ENCODE measurements at places on chromosomes 5 and 9.

DNA sequence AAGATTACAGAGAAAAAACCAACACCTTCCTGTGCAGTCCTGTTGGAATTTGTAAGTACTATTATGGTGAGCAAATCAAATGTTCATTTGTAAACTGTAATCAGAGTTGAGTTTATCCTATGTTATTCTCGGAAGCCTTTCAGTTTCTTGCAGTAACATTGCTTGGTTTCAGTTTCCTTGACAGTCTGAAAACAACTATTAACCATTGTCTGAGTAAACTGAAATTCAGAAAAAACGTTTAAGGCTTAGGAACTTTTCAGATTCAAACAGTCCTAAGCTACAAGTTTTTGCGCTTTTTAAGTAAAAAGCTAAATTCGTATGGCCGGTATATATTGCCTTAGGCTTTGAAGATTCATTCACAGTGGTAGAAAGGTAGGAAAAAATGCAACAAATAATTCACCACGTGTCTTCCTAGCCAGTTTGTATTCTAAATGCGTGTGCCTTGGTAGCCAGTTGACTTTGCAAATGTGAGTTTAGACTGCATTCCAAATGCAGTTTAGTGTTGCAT is 2.5 kb downstream of the GPBP1 start:
- DNase-seq = no peak

GRCh38 chr9:15361737-15362136 is 54.7 kb upstream of the TTC39B start:
- no peak for DNase-seq

DNA sequence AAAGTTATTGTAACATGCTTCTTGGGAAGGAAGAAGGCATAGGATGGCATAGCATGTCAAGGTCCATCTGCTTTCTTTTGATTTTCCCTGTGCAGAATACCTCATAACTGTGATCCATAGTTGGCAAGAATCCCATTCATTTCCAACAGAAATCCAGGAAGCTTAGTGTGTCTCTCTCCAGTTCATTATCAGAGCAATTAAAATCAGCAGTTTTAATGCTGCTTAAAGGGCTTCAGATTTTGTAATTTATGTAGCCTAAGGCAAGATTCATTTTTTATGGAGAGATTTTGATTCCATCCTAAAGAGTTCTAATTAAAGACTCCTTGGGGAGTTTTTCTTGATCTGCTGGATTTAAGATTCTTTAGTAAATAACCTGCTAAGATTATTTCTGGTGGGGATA is 560.1 kb downstream of the PDE4D start:
- no peak for DNase-seq

GRCh38 chr9:130518943-130519799 is 60.2 kb upstream of the FUBP3 start:
- no peak for DNase-seq

DNA sequence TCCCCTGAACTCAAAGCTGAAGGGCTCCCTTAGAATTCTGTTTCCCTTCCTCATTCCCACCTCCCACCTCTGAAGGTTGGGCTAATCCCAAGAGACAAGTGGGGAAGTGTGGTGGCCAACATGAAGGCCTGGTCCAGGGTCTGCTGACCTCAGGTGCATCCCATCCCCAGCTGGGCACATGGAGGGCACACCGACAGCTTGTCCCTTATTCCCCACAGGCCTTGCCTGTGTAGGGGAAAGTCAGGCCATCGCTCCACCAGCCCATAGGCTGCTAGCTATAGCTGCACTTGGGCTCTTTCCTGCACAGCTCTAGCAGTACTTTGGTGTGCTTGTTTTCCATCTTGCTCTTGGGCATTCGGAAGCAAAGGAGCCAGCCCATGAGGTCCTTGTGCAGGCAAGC is 247.7 kb downstream of the CDH12 start:
- DNase-seq = no peak

- no peak for DNase-seq
Observed at GRCh38 chr9:121768416-121769015, 117.1 kb downstream of the DAB2IP start.

DNA sequence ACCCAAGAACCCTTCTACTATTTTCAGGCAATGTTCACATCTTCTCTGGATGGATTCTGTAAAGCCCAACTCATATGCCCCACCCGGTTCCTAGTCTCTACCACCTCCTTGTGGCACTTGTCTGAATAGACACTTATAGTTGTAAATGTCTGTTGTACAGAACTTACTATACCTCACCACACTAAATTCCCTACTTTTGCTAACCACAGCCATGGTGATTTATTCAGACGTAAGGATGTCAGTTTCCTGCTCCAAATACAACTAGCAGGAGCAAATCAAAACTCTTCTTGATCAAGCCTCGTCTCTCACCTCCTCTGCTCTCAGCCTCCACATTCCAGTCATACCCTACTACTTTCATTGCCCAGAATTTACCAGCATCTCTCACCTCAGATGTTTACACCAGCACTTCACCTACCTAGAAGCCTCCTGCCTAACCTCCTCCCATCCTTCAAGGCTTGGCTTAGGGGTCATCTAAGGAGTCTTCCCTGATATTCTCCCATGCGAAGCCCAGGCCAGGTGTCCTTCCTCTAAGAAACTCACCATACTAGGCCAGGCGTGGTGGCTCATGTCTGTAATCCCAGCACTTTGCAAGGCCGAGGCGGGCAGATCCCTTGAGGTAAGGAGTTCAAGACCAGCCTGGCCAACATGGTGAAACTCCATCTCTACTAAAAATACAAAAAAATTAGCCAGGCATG is 75.5 kb downstream of the MAPKAP1 start:
- peak; percentile 74 for DNase-seq

DNA sequence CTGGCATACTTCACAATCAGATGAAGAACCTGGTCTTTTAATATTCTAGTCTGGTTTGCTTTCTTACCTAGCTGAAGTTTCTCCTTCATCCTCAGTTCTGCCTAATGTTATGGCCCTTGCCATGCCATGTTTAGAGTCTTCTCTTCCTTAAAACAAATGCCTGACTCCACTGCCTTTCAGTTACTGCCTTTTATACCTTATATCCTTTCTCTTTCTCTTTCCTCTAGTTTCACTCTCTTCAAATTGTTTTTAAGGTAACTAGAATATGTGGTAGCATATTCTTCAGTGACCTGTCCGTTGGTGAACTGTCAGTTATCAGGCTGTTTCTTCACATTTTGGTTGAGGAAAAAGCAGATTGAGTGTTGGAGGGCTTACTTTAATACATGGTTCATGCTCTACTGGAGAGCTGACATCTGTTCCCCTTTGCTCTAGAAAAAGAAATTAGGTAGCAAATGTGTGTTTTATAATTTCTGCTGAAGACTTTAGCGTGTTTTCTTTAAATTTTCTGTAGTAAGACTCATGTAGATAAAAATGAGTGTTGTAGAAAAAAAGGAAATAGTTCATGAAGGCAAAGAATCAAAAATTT is 103.8 kb downstream of the DMXL1 start:
- DNase-seq = no peak

GRCh38 chr9:127451608-127451857 is 223 bp downstream of the LRSAM1 start:
- no peak for DNase-seq

DNA sequence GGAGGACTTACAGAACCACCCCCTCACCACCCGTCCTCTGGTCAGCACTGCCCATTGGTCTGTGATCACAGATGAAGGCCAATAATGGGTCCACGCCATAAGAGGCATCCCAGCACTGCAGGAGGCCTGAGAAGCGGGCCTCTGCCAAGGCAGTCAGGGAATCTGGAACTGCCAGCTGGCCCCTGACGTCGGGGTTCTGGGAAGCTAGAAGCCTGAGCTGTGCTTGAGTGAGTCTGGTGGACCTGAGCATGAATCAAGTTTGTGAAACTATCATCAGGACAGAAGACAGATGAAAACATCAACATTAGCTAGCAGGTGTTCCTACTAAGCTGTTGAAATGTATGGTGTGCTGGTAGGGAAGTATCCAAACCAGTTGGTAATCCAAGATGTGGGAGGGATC is 7.8 kb downstream of the ANGPTL2 start:
- no peak for DNase-seq

GRCh38 chr5:51829691-51830090 is 446.4 kb downstream of the ISL1 start:
- DNase-seq = no peak

DNA sequence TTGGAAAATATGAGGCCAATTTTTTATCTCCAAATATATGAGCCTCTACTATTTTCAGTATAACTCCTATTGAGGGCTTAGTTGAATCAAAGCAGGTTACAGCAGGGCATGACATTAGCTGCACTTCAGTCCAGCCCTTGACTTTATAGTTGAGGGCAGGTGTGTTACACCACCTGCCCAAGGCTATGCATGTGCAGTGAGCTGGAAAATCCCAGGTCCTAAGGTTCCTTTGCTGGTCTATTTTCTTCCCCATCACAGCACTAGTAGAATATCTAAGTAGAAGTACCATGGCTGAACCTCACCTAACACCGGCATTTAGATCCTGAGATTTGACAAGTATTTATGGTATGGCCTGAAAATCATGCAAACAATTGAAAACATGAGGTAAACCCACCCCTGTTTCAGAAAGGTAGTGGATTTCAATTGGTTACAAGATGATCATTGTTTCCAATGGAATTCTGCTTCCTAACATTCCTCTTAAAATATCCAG is 201.1 kb downstream of the SEMA5A start:
- DNase-seq = no peak

DNA sequence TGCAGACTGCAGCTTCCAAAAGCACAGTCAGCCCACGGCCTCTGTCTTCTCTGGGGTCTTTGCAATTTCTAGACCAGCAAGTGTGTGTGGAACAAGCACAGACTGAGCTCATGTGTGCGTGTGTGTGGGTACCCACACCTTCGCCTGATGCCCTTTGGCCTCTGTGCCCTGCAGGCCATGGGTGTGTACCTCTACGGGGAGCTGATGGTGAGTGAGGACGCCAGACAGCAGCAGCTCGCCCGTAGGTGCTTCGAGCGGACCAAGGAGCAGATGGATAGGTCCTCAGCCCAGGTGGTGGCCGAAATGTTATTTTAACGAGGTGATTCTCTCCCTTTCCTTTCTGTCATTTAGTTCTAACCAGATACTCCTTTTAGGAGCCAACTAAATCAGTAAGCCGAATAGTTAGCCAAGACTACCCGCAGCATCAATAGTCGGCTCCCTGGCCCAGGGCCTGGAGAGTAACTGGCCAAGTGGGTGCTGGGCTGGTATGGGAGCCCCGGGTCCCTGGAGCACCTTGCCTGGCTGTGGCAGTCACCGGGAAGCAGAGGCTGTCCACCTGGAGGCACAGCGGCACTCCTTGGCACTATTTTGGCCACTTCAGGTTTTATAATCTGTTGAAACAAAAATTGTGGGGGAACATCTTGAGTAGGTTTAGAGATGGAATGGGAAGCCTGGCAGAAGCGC is 235.0 kb downstream of the FANCC start:
- DNase-seq = no peak

DNA sequence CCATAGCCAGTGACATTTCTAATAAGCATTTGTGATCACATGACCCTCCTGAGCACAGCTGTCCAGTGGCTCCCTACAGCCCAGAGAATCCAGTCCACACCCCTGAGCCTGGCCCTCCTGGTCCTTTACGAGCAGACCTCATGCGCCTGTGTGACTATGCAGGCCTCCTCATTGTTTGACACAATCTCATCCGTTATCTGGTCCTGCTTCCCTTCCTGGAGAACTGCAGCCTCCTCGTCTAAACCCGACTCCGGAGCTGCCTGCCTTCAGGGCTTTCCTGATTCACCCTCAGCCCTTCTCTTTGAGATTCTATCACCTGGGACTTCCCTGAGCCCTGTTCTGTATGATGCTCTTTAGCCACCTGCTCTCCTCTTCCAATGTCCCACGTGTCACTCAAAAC is 79.7 kb downstream of the GPR21 start:
- DNase-seq = no peak

DNA sequence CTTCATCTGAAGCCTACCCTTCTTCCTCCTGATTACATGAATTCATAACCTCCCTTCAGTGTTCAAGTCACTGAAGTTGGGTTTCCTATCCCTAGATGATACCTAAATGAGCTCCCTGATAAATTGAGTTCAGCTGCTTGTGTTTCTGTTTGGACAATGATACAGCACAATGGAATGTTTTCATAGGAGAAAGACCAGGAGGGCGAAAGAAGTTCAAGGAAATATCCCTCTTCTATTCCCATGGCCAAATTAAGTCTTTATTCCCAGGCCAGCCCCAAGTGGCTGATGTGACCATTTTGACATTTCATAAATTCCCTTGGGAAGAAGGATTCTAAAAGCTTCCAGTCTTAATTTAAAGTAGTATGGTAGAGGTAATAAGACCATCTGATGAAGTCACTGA is 555.8 kb upstream of the CLINT1 start:
- DNase-seq = no peak

GRCh38 chr5:149636861-149637246 is 55.6 kb downstream of the ARHGEF37 start:
- DNase-seq = peak; percentile 67

DNA sequence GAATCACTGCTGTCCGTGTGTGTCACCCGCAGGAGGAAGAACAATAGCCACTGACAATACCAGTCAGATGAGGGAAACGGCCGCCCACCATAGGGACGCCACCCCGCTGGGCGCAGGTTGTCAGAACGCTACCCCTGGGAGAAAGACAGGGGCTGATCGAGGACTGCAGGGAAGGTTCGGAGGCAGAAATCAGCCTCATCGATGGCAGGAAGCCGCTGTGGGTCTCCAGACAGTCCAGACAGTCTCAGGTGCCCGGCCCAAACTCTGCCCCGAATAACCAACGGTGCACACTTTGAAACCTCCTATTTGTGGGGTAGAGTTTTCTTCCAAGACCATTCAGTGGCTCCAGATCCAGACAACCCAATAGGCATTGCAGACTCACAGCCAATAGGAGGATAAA is 181.5 kb downstream of the ROR2 start:
- no peak for DNase-seq

GRCh38 chr5:97096191-97096590 is 46.2 kb downstream of the LIX1 start:
- no peak for DNase-seq

DNA sequence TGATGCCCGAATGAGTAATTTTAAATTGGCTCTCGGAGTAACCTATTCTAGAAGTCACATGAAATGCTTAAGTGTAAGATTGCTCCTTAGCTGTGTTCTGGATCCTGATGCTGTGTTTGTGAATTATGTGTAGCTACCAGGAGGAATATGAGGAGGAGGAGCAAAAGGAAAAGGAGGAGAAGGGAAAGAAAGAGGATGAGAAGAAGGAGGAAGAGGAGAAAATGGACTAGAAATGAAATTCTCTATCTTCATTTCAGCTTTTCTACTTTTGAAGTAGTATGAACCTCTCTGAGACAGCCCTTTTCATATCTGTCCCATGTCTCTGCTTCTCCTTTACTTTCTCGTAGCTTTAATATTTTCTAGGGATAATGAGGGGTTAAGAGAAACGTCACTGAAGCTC is 119.4 kb upstream of the ACTBL2 start:
- no peak for DNase-seq

DNA sequence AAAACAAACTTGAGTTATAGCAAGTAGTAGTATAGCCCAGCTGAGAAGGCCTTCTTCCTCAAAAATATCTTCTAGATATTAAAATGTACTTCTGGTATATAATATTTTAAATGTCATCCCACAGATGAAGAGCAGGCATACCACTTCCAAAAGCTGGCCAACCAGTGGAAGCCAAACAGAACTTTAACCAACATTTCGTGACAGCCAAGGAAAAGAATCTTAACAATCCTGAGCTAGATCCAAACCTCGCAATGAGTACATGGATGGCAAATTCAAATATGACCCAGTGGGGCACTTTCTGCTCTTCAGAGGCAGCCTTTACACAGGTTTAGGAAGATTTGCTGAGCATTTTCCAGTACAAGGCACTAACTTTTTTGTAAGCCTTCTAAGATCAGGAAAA is 91.8 kb upstream of the ACO1 start:
- no peak for DNase-seq

Data from inflammatory macrophage (primary cell).